ENCODE measurements at places on chromosomes 12 and 14. TPM values are rescaled to one million over a fixed set of nuclear protein-coding genes. Genes with fewer than 3 reads are reported as not detected.

GRCh38 chr12:70559390-70559789 is 77.8 kb downstream of the PTPRB start:
- DNase-seq: no peak

DNA sequence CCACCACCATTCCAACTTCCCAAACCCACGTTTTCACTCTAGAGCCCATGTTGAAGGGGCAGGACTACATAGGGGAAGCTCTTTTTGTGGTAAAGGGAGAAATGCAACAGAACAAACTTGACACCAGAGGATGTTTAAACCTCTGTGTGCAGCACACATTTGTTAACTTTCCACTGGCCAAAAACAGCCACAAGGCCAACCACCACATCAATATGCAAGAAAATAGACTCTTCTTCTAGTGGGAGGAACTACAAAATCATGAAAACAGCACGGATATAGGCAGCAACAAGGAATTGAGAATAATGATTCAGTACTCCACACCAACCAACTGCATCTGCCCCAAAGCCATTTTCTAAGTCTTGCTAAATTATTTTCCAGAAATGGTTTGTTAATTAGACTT is 66.3 kb upstream of the CEP83 start:
- DNase-seq: no peak

DNA sequence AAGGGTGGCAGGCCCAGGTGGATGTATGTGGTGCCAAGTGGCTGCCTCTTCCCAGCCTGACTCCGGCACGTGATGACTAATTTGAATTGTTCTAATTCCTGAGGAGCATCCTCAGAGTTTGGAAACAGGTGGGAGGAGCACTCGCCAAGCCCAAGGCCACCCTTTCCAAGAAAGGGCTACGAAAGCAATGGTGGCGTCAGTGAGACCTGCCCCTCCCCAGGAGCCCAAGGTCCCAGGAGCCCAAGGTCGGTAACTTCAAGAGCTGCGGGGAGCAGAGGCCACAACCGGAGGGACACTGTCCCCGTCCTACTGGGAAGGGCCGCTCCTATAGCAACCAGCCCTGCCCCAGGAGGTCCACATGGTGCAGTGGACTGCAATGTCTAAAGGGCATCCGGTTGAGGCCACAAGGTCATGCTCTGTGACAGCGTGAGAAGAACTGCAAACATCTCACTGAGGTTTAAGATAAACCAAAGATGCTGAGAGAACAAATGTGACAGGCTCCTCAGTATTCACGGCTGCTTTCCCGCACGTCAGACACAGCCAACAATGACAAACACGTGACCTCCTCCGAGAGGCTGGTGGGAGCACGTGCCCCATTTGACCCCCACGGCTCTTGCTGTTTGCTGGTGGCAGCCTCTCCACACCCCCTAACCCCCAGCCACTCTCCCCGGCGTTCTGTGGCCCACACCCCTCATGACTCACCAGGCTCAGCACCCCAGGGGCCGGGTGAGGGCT is 79.6 kb downstream of the ITPK1 start:
- peak; percentile 76 for DNase-seq

DNA sequence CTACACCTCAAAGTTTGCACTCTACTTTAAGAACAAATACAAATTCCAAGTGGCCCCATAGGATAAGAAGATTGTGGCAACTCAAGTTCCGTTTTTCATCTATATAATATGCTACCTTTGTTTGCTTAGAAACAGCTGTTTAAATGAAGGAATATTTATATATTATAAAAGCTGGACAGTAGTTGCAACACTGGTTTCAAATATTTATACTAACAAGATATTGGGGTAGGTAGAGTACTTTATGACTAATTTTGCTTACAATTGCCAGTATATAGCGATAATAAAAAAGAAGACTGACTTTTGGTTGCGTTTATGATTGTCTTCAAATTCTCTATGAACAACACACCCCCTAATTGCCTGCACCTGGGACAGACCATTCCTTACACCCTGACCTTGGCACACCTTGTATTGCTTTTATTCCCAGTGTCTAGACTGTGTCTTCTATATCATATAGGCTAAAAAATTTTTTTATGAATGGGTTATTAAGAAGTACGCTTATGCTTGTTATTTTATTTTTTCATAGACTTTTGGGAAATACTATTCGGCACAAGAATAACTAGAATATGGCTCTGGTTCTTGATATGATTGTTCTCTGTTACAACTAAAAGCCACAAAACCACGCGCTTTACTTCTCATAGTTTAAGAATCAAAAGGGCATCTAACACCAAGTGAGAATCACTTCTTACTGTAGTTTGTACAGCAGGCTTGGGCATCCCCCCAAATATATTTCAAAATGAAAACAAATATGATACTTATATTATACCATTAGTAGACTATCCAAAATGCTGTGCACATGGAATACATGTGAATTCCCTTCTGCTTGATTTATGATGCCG is 455.4 kb upstream of the DCN start:
- no peak for DNase-seq

DNA sequence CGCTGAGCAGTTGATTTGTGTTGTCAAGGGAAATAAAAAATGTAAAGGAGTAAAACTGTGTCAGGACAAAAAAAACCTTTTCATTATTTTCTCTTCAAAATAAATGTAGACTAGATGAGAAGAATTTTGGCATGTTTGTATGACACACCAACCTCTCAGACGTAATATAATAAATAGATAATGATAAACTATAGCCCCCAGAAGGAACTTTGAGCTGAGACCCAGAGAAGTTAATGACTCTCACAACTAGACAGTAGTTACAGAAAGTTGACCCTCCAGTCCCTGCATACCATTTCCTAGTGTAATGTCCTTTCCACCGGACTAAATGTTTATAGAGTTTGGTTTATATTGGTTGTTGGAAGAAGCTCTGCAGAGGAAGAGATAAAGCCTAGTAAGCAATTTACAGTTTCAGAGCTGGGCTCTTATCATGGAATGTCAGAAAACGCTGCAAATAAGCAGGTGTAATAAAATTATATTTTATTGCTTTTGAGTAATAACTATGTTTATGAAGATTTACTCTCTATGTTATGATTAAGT is 97.3 kb downstream of the TRHDE start:
- no peak for DNase-seq

GRCh38 chr12:46184798-46185595 is 83.8 kb downstream of the SLC38A1 start:
- no peak for DNase-seq

- no peak for DNase-seq
Measured at GRCh38 chr14:87387806-87388205, 605.2 kb downstream of the GALC start.

- no peak for DNase-seq
Measured at GRCh38 chr14:32779840-32780239, 158.8 kb upstream of the NPAS3 start.

DNA sequence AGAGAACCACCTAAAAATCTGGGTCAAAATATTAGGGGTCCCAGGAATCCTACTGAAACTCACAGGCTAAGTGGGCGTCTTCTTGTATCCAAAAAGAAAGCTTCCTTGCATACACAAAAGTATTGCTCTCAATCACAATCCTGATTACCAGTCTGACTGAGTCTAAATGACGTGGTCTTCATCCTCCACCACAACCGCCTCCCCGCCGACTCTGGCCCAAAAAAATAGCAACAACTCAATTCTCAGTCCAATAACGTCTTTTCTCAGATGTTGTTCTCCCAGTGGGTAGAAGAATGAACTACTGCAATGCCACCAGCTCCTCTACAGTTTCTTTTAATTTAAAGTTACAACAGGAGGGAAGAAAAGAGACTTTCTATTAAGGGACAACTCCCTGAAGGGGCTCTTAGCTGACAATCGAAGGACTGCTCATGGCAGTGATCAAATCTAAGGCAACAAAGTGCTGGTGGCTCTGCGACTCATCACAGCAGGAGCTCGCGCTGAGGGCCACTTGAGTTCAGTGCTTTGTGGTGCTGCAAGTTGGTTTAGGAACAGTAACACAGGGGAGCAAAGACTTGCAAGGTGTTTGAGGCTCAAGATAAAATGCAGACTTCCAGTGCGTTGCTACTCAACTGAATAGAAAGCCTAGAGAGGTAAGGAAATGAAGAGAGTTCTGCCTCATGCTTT is 394.1 kb downstream of the BCAT1 start:
- no peak for DNase-seq

Gene PPP1CC
- 89.8 TPM for polyA plus RNA-seq

Measured in immature natural killer cell (primary cell).